ENCODE measurements at places on chromosomes 11 and 22. TPM values are rescaled to one million over a fixed set of nuclear protein-coding genes. Genes with fewer than 3 reads are reported as not detected.

SLCO2B1 gene
- 20.3 TPM for total RNA-seq

BEST1 gene
- 3.3 TPM for total RNA-seq

FXYD2 gene
- 3.6 TPM for total RNA-seq

CSF2RB gene
- total RNA-seq = 4.1 TPM
